Occipital lobe (tissue), 3 donors: ENCODE measurements at places on chromosomes 7 and 10.

DNA sequence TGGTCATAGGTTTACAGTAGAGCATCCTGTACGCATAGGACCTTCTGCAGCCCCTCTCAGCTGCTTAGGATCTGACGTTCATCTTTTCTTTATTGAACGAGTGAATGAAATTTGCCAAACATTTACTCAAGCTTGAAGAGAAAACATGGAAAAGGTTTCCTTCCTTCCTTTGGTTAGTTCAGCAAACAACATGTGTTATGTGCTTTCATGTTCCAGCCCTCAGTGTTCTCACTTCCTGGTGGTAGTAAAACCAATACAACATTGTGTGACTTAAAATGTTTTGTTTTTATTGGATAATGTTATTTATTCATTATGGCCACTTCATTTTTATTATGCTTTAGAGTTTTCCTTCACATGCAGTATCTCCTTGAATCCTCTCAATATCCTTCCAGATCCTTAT, 1.4 kb upstream of the CDCA7L start:
- DNase-seq = no peak

GRCh38 chr7:76428868-76429805, 4.4 kb downstream of the ZP3 start:
- no peak for DNase-seq

GRCh38 chr7:69814421-69814962, 216.2 kb downstream of the AUTS2 start:
- peak; percentile 76 for DNase-seq

GRCh38 chr7:141294143-141294829, 220.4 kb downstream of the TMEM178B start:
- no peak for DNase-seq

GRCh38 chr7:149490083-149490760, 7.4 kb downstream of the ZNF746 start:
- no peak for DNase-seq

DNA sequence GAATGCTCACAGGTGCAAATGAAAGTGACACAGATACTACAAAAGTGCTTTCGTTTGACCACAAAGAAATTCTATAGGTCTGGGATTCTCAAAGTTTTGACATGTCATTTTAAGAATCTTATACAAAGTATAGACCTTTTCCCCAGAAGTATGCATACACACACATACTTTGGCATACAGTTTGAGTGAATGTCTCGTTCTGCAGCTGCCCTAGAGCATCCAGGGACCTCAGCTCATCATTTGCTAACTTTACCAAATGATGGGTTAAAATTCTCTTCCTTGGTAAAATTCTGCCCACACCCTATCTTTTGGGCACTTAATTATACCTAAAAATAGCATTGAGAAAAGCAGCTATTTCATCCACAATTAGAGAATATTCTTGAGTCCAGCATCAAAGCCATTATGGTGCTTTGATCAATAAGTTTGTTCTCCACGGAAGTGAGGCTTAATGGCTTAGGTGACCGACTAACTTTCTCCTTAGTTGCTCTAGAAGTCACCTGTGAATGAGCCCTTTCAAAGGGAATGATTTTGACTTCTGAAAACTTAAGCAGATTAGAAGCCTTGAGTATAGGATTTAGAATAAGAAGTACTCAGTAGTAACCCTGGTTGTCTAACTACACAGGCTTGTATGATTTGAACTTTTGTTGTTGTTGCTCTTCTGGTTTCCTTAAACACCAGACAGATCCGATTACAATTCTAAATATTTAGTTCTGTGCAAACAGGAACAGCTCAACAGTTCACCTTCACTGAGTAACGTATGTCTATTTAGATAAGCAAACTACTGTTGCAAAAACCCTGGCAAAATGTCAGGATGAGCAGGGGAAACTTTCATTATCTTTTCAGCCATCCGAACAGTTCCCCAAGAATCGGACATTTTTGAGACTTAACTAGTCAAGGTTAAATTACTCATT, 70.6 kb downstream of the CNNM2 start:
- DNase-seq = no peak

DNA sequence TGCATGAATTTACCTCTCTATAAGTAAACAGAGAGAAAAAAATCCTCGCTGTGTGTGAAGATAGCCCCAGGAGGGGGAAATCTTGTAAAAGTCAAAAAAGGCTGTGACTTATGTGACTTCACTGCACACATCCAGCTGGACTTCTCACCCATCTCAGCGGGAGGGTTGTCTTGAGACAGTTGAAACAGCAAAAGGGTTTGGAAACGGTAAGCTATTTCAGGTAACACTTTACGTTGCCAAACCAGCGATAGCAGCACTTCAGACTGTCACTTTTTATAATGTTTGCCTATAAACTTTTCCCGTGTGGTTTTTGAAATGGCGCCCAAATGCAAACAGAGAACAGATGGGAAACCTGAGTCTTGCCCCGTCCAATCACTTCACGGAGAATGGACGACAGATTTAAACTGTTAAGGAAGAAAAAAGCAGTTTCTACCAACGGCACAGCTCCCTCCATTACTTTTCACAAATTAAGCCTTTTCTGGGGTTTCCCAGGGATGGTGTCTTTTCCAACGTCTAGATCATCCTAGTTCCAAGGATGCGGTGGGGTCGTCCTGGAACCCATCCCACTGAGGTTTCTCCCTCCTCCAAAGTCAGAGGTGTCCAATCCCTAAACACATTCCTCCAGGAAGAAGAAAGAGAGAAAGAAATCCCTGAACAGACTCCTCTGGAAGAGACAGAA, 25.2 kb downstream of the FGFR2 start:
- DNase-seq = no peak

DNA sequence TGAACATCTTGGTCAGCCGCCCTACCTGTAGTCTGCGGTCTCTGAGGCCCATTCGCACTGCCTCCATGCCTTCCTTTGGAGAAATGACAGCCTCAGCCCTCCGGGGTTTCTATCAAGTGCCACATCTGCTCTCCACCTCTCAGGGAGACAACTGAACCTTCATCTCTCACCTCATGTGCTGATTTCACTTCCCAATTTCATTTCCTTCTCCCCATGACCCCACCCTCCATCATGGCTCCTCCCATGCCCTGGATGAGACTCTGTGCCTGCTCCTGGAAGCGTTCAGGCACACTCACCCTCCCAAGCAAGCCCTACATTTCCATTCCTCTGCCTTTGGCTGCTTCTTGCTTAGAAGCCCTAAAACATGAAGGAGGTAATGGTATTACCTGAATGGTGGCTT, 7.8 kb upstream of the SCD start:
- DNase-seq = no peak

- DNase-seq = no peak
These were observed 5.7 kb downstream of the LDB3 start for GRCh38 chr10:86673827-86674581.

- no peak for DNase-seq
These were observed 132.4 kb downstream of the TSPAN12 start for GRCh38 chr7:120725376-120726039.

GRCh38 chr10:6247041-6247712, 44.4 kb downstream of the PFKFB3 start:
- DNase-seq = peak; percentile 13

DNA sequence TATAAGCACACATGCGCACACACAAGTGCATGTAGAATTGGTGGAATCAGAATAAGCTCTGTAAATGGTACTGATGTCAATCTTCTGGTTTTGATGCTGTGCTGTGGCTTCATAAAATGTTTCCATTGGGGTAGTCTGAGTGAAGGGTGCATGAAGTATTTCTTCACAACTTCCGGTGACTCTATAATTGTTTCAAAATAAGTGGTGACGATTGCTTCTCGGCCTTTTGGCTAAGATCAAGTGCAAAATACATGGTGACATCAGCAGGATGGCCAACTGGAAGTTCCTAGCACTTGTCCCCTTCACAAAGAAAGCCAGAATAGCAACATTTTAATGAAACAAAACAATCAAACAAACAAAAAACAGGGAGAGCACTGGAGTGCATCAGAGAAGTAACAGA, 41.6 kb upstream of the CAMK2B start:
- no peak for DNase-seq

DNA sequence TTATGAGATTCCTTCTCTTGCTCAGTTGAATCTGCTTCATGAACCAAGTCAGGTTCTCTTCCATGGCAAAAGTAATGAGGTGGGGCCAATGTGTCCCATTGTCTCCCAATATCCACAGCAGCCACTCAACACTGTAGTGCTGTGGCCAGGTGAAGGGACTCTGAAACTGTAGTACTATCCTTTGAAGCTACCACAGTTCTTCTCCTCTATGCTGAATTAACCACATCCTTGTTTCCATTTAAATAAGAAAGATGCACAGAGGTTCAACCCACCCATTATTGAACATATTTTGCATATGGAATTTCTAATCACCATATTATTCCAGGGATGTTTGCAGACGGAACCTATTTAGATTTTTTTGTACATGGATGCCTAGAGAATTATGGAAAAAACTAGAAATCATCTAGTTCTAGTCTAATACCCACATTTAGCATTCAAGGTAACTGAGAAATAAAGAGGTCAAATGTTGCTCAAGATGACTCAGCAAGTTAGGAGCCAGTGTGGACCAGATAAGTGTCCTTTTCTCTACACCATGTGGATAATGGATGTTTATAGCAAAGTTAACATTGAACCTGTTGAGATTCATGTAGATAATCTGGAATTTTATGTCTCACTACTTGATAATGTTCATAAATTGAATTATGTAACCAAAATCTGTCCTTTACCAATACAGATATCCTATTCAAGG, 64.5 kb downstream of the LRRTM3 start:
- no peak for DNase-seq

DNA sequence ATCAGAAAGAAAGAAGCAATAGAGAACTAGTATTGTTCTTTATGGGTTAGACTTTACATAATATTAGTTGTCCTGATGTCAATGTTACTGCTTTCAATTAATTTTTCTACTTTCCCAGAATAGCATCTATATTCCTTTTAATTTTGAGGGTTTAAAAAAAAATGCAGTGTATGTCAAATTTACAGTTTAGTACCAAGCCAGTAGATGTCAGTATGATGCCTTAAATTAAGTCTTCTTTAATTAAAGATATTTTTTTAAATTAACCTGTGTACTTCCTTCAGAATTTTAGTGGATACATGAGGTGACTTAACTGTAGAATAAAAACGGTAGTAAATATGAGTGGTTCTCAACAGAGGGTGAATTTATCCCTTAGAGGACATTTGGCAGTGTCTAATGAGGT, 35.2 kb upstream of the STOX1 start:
- no peak for DNase-seq

DNA sequence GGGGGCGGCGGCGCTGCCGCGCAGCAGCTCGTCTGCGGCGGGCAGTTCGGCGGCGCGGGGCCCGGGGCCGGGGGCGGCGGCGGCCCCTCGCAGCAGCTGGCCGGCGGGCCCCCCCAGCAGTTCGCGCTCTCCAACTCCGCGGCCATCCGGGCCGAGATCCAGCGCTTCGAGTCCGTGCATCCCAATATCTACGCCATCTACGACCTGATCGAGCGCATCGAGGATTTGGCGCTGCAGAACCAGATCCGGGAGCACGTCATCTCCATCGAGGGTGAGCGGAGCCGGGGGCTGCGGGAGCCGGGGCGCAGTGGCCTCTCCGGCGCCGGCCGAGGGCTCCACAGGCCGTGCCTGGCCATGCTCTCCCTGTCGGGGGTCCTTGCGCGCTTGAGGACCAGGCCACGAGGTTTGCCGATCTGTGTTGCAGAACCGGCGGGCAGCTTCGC, 548 bp downstream of the AGAP3 start:
- peak; percentile 51 for DNase-seq

GRCh38 chr7:2715341-2716231, 27.6 kb downstream of the AMZ1 start:
- no peak for DNase-seq

DNA sequence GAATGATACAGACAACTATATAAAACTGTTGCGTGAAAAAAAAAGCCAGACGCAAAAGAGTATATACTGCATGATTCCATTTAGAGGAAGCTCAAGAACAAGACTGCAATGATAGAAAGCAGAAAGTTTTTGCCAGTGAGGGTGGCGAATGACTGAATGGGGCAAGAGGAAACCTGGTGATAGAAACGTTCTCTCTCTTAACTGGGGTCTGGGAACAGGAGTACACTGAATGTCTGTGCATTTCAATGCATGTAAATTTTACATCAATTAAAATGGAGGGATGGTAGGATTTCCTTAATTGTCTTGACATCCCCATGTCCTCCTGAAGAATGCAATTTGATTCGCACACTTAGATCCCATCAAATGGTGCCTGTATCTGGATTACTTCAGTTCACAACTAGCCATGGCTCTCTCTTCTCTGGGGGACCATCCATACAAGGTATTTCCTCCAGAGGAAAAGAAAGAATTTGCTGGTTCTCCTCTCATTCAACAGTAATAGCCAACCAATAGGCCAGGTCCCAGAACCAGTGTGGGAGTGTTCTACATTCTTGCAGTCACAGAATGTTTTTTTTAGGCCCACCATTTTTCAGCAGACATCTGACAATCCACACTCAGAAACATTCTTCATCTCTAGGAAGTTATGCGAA, 221.0 kb upstream of the KLF14 start:
- no peak for DNase-seq

DNA sequence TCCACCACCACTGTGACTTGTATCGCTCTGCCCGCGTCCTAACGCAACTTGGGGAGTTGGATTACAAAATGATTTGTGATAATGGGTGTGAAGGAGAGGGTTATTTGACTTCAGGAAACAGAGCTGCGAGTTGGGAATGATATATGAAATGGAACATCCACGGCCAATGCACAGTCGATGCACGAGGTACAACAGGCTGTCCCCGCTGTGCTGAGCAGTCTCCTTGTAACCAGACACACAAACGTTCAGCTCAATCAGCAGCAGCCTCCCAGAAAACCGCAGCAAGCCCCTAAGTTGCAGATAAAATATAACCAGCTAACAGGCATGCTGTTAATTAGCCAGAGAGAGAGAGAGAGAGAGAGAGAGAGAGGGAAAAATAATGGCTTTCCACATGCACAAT, 332.7 kb upstream of the MGMT start:
- DNase-seq = no peak

- DNase-seq = no peak
These were observed 543.3 kb downstream of the TNS3 start for GRCh38 chr7:47038621-47039020.

DNA sequence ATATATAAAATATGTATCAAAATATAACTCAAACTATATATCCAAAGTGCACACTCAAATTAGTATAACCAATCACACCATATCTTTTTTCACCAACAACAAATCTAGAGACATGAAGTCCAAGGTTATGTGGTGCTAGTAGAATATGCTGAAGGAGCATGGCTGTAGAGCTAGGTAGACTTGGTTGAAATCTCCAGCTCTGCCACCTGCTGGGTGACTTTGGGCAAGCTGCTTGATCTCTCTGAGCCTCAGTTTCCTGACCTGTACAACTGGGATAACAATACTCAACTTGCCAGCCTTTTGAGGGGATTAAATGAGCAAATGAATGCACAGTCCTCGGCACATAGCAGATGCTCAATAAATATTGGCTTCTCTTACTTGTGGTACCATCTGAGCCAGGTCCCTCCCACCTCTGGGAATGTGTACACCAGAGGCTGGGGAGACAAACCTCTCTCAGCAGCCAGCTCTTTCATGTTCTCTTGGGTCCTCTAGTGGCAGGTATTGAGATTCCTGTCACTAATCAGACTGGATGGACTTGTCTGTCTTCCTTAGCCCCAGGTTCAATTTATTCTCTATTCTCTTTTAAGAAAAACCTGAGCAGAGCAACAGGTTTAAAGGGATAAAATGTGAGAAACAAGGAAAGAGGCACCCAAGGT, 94.3 kb upstream of the PDE1C start:
- no peak for DNase-seq

- no peak for DNase-seq
These were observed 332.2 kb upstream of the MTPN start for GRCh38 chr7:136309407-136309806.
